ENCODE measurements at places on chromosomes 3 and 15. TPM values are rescaled to one million over a fixed set of nuclear protein-coding genes. Genes with fewer than 3 reads are reported as not detected.

DNA sequence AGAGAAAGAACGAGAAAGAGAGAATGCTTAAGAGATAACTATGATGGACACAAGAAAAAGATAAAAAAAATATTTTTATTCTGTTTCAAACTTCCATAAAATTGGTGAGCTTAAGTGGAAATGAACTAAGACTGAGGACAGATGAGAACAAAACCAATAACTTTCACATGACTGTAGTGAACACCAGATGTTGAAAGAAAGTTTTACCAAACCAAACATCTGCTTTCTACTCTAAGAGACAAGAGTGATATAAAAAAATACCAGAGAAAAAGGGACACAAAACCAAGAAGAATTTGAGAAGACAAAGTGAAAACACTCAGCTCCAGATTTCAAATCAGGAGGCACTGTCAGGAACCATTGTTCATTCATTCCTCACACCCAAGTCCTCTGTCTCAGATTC is 147.9 kb downstream of the IMPG2 start:
- DNase-seq, result no peak
- no peak overlapping the region for H3K4me3 ChIP-seq
- H3K4me1 ChIP-seq, result peaks cover 3% of the 10 kb centered on the region
- H3K27me3 ChIP-seq, result no peaks in the 10 kb centered on the region
- no peak overlapping the region for H3K27ac ChIP-seq

DNA sequence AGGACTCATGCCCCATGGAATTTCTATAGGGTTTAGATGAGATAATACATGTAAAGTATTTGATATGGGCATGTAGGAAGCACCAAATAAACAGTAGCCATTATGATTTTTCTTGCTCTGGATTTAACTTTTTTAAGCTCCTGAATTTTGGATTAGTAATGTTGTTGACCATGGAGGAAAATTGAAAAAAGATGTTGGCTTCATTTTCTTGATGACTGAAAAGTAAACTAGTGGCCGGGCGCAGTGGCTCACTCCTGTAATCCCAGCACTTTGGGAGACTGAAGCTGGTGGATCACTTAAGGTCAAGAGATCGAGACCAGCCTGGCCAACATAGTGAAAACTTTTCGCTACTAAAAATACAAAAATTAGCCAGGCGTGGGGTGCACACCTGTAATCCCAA is 120.3 kb downstream of the PTPRG start:
- no peaks in the 10 kb centered on the region for H3K27me3 ChIP-seq
- H3K4me1 ChIP-seq, result peaks cover 61% of the 10 kb centered on the region
- H3K36me3 ChIP-seq, result peaks cover under 1% of the 10 kb centered on the region
- no peak overlapping the region for H3K4me3 ChIP-seq

GRCh38 chr15:40235201-40235885 is 3.5 kb upstream of the PAK6 start:
- no peaks in the 10 kb centered on the region for H3K36me3 ChIP-seq
- peaks cover 13% of the 10 kb centered on the region for H3K4me1 ChIP-seq
- peaks cover 20% of the 10 kb centered on the region for H3K27me3 ChIP-seq
- no peak for DNase-seq
- no peak overlapping the region for H3K27ac ChIP-seq

DNA sequence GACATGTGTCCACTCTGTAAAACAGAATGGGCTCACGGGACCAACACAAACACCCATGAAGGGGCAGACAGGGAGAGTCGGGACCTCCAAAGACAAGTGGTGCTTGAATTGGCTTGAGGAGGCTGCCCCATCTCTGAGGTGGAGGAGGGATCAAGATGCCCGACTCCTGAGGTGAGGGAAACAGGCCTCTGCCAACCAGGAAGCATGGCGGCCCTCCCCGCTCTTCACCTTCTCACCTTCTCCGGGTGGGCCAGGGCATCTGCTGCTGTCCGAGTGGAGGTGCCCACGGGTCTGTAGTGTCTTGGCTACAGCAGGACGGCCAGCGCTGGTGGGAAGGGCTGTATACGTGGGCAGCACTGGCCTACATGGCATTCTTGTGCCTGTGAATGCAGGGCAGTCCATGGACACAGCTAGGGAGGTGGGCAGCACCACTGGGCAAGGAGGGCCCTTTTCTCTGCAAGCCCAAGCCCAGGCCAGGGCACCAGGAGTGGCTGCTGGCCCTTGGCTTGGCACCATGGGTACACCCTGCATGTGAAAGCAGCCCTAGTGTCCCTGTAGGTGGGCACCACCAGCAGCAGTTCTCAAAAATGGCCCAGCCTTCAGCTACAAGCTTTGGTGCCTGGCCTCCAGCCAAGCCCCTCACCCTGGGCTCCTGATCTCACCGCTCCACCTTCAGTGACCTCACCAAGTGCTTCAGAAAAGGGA is 79.4 kb downstream of the SNRK start:
- no peaks in the 10 kb centered on the region for H3K4me1 ChIP-seq
- no peak overlapping the region for H3K27ac ChIP-seq
- DNase-seq, result no peak
- no peaks in the 10 kb centered on the region for H3K27me3 ChIP-seq

DNA sequence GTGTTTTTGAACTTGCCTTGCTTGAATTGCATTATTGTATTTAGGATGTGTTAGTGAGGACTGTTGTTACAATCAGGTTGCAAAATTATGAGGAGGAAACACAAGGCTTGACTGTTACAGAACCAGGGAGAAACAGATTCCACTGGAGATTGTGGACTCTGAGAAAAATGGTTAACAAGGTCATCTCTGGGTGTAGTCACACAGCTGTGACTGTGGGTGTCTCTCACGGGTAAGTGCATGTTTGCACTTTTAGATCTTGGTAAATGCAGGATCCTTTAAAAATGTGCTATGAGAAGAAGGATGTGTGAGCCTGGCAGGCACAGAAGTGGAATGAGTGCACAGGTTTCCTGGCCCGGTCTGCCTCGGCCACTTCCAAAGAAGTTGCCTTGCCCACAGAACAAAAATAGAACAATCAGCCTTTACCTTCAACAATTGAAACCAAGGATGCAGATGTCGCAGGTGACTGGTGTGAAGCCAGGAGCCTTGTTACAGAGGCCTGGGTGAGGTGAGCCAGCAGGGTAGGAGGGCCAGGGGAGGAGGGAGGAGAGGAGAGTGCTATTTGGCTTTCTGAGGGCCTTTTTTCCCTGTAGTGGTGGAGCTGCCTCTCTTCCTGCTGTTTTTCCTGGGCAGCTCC is 68.0 kb downstream of the ABHD5 start:
- H3K4me3 ChIP-seq, result no peak overlapping the region
- no peak overlapping the region for H3K27ac ChIP-seq
- DNase-seq, result no peak
- H3K4me1 ChIP-seq, result no peaks in the 10 kb centered on the region

DNA sequence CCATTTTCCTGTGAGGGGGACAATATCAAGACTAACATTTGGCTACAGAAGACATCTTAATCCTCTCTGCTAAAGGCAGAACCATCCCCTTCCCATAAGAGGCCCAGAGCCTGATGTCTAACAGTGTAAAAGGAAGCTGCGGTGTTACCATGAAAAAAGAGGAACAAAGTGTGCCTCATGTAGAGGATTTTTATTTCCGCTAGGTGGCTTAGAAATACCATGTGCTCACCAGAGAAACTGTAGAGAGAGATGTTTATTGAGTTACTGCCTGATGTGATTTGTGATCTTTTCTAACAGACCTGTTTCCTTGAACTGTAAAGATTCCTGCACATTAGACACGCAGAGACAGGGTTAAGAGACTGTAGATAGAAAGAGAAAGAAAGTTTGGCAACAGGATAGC is 22.0 kb downstream of the OR5H15 start:
- H3K4me1 ChIP-seq, result no peaks in the 10 kb centered on the region
- H3K4me3 ChIP-seq, result no peak overlapping the region

DNA sequence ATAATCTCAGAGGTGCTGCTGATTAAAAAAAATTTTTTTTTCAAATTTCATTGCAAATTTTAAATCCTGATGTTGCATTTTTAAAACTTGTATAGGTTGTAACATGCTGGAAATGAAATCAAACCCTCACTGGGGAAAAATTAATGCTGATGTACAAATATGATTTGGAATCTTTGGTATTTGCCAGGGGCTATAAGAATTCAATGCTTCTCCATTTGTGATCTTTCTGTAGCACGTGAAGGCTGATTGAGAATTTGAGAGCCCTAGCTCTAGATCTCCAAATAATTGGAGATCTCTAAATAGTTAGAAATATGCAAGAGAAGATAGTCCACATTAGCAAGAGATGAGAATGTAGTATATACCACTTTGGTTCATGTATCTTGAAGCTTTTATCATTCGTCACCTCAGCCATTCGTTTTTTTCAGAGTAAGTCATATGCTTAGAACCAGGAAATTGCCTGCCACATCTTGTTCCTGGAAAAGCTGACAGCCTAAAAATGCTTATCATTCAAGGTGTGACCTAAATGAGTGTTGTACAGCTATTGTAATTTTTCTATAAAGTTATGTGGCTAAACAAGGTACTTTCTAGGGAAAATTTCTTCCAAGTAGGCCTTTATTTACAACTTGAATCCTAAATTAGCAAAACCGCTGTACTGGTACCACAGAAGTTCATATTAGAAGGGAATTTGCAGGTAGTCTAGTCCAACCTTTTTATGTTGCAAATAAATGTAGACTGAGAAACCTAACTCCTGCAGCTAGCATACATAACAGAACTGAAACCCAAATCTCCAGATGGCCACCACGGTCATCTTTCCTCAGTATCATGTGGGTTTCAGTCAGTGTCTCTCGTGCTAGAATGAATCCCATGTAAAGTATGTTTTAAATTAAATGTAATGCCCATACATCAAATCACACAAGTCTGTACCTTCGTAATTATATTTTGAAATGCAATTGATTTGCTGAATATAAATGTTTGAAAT is 48.5 kb downstream of the FNDC3B start:
- H3K27me3 ChIP-seq, result no peaks in the 10 kb centered on the region
- no peak overlapping the region for H3K4me3 ChIP-seq
- no peak for DNase-seq
- no peak overlapping the region for H3K27ac ChIP-seq
- H3K4me1 ChIP-seq, result peaks cover 32% of the 10 kb centered on the region

- peak; percentile 55 for DNase-seq
- no peak overlapping the region for H3K4me3 ChIP-seq
- H3K36me3 ChIP-seq, result peaks cover 4% of the 10 kb centered on the region
Observed at GRCh38 chr15:20341901-20342600, 199.5 kb downstream of the GOLGA6L6 start.

DNA sequence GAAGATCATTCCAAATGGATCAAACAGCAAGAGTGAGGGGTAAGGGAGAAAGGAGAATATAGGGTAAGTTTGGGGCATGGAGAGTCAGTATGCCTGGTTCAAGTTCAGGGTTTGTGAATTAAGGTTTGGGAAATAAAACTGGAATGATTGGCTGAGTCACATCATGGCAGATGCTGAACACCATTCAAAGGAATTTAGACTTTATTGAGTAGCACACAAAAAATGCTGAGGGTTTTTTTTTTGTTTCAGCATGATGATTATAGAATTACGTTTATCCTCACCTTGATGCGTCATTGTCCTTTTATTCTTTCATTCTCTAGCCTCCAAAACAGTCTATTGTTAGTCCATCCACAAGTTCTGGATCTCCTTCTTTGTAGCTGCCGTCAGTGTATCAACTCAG is 220.0 kb upstream of the UMPS start:
- H3K27ac ChIP-seq, result no peak overlapping the region
- H3K4me1 ChIP-seq, result no peaks in the 10 kb centered on the region
- no peak for DNase-seq
- no peaks in the 10 kb centered on the region for H3K36me3 ChIP-seq

Gene SLC25A20
- 5.7 TPM for total RNA-seq

- no peak overlapping the region for H3K27ac ChIP-seq
- no peak for DNase-seq
- no peaks in the 10 kb centered on the region for H3K36me3 ChIP-seq
- no peak overlapping the region for H3K4me3 ChIP-seq
- H3K4me1 ChIP-seq, result no peaks in the 10 kb centered on the region
- H3K27me3 ChIP-seq, result no peaks in the 10 kb centered on the region
Observed at GRCh38 chr3:106213954-106214353, 345.1 kb upstream of the CBLB start.

DNA sequence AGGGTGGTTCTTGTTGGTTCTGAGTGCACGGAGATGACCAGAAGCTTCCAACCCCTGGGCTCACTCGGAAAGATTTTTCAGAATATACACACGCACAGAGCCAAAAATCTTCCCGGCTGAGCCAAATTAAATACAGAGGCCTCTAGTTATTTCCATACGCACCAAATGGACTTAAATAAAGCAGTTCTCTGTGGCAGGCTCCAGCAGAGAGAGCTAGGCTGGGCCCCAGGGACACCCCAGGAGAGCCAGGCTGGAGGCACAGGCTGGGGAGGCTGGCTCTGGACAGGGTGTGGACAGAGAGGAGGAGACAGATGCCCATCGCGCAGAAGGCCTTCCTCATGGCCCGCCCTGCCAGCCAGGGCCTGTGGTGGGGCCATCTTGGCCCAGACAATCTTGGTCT is 115.9 kb downstream of the IQSEC1 start:
- no peak for DNase-seq
- H3K27me3 ChIP-seq, result no peaks in the 10 kb centered on the region
- peaks cover 42% of the 10 kb centered on the region for H3K4me1 ChIP-seq
- H3K4me3 ChIP-seq, result no peak overlapping the region
- no peak overlapping the region for H3K27ac ChIP-seq

Gene NTRK3
- 1.1 TPM for total RNA-seq

Gene TTLL13
- total RNA-seq, result 0.19 TPM

DNA sequence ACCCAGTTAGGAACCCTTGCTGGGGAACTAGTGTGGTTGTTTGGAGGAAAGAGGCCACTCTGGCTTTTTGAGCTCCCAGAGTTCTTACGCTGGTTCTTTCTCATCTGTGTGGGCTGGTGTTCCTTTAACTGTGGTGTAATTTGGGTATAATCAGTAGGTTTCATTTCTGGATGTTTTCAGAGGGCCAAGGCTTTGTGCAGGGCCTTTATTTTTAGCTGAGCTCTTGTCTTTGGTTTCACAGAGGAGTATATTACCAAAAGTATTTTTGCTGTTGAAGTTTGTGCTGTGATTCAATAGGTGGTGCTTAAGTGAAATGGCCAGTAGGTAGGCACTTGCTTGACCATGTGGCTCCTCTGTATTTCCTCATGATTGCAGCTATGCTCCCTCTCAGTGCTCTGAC is 357.9 kb downstream of the KCNH8 start:
- no peak overlapping the region for H3K4me3 ChIP-seq
- H3K27ac ChIP-seq, result no peak overlapping the region
- DNase-seq, result no peak

DNA sequence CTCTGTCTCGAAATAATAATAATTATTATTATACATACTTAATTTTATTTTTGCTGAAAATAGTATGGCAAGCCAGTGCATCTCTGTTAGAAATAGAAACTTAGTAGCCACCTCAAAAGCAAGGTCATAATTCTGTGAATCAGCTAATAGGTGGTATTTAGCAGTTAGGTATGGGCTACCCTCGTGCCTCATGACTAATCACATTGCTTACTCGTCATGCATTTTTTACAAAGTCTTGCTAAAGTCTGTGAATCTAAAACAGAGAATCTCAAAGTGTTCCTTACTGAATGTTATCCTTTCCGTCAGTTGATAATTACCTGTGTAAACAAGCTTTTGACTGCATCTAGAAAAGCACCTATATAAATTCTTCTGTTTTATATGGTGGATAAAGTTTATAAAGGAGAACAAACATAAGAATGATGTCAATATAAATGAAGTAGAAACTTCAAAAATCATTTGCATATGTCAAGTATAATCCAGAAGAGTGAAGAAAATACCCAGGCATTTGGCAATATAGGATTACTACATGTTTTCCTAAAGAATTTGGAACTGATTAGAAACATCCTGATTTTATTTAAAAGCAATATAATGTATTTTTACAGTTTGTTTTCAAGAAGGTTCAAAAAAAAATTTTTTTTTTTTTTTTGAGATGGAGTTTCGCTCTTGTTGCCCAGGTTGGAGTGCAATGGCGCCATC is 6.2 kb downstream of the PPARG start:
- H3K36me3 ChIP-seq, result no peaks in the 10 kb centered on the region
- H3K27ac ChIP-seq, result no peak overlapping the region
- no peak for DNase-seq
- H3K4me3 ChIP-seq, result no peak overlapping the region

Gene CFAP20DC
- 12.8 TPM for total RNA-seq

Gene DGKG
- total RNA-seq, result 0.18 TPM

Gene OCA2
- 0.19 TPM for total RNA-seq
